Renal cortex interstitium (tissue), 15 donors: ENCODE measurements at places on chromosomes 4 and X. TPM values are rescaled to one million over a fixed set of nuclear protein-coding genes. Genes with fewer than 3 reads are reported as not detected.

- no peak for DNase-seq
Observed at GRCh38 chr4:20384456-20384855, 132.8 kb downstream of the SLIT2 start.

The CDKN2AIP gene
- 33.8 TPM for polyA plus RNA-seq

The ERCC6L gene
- polyA plus RNA-seq = 5.4 TPM

The CYTL1 gene
- polyA plus RNA-seq = 8.6 TPM

DNA sequence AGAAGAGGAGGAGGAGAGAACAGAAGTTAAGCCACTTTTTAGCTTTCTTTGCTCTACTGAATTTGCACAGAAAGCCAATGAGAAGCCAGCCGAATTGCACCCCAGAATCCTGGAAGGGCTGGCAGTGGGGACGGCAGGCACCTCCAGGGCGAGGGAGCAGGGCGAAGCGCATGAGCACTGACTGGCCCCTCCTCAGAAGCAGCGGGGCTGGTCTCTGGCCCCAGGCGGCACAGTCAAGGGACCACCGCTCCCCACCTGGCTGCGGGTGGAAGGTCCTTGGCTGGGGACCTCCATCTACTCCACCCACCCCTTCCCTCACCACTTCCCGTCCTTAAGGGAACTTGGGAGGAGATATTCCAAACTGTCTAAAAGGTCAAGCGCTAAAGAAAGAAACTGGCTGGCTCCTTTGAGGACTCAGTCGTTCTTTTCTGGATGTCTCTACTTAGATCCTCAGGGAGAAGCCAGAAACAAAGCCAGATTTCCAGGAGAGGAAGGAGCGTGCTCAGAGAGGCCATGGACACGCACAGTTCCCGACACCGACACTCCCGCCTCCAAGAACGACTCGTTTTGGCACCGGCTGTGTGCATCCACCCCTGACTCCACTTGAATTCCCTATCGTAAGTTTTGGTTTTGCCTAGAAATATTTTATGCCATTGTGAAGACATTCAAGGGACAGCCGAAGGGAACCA is 59.5 kb upstream of the CRMP1 start:
- no peak for DNase-seq

DNA sequence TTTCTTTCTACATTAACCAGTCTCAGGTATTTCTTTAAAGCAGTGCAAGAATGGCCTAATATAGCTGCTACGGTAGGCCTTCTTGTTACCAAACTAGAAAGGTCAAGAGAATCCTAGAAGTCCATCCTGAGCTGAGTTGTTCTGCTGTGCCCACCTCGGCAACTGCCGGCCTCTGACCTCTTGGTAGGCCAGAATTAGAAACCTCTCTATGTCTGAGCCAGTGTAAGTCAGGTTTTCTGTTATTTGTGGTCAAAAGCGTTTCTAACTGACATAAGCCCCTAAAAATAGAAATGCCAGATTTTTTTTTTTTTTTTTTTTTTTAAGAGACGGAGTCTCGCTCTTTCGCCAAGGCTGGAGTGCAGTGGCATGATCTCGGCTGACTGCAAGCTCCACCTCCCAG is 43.1 kb downstream of the SOWAHB start:
- DNase-seq = no peak

The C4orf51 gene
- polyA plus RNA-seq = not detected

The ZNF630 gene
- polyA plus RNA-seq = 4.3 TPM

The RBM46 gene
- polyA plus RNA-seq = not detected
